Lung (tissue), 17 donors: ENCODE measurements at places on chromosomes 16 and 17. TPM values are rescaled to one million over a fixed set of nuclear protein-coding genes. Genes with fewer than 3 reads are reported as not detected.

TPSG1 gene
- total RNA-seq, result not detected

FBXW10 gene
- total RNA-seq, result 0.58 TPM

STAT5A gene
- 20.9 TPM for total RNA-seq

MARVELD3 gene
- total RNA-seq, result 9.3 TPM

HOXB3 gene
- total RNA-seq, result 21.1 TPM

SNN gene
- total RNA-seq, result 18.1 TPM

SMTNL2 gene
- 10.9 TPM for total RNA-seq

TCAP gene
- 1.3 TPM for total RNA-seq

KRT24 gene
- not detected for total RNA-seq

ERI2 gene
- total RNA-seq, result 29.7 TPM

UMOD gene
- total RNA-seq, result not detected

- DNase-seq, result no peak
- H3K36me3 ChIP-seq, result no peaks in the 10 kb centered on the region
- H3K4me3 ChIP-seq, result no peak overlapping the region
- H3K27ac ChIP-seq, result no peak overlapping the region
Measured at GRCh38 chr17:57559634-57560318, 185.3 kb downstream of the CCDC182 start.

- H3K36me3 ChIP-seq, result no peaks in the 10 kb centered on the region
- DNase-seq, result no peak
- H3K4me1 ChIP-seq, result peaks cover 11% of the 10 kb centered on the region
- H3K27me3 ChIP-seq, result no peaks in the 10 kb centered on the region
Measured at GRCh38 chr17:69578385-69578936, 164.0 kb downstream of the MAP2K6 start.

DNA sequence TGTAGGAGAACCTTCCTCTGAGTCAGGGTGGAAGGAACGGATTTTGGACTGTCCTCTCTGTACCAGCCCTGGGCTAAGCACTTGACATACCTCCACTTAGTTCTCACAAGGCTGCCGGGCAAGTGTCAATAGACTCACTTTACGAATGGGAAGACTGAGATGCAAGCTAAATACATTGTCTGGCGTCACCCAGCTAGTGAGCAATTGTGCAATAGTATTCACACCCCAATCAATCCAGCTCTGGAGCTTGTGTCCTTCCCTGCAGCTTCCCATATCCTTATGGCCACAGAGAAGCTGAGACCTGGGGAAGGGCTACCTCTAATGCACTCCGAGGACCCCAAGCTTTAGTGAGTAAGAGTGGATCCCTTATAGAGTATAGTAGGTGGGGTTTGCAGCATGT, 39.8 kb downstream of the SLC6A2 start:
- no peak overlapping the region for H3K4me3 ChIP-seq
- H3K27me3 ChIP-seq, result no peaks in the 10 kb centered on the region
- no peaks in the 10 kb centered on the region for H3K4me1 ChIP-seq
- no peak overlapping the region for H3K27ac ChIP-seq
- H3K36me3 ChIP-seq, result no peaks in the 10 kb centered on the region

GRCh38 chr17:6779411-6779810, 3.4 kb downstream of the FBXO39 start:
- H3K27me3 ChIP-seq, result peaks cover 15% of the 10 kb centered on the region
- H3K36me3 ChIP-seq, result no peaks in the 10 kb centered on the region
- no peaks in the 10 kb centered on the region for H3K4me1 ChIP-seq
- no peak overlapping the region for H3K4me3 ChIP-seq

- DNase-seq, result peak; percentile 14
- no peak overlapping the region for H3K27ac ChIP-seq
- no peaks in the 10 kb centered on the region for H3K4me1 ChIP-seq
- no peak overlapping the region for H3K4me3 ChIP-seq
Measured at GRCh38 chr17:28427371-28427770, 21.4 kb upstream of the SLC46A1 start.

DNA sequence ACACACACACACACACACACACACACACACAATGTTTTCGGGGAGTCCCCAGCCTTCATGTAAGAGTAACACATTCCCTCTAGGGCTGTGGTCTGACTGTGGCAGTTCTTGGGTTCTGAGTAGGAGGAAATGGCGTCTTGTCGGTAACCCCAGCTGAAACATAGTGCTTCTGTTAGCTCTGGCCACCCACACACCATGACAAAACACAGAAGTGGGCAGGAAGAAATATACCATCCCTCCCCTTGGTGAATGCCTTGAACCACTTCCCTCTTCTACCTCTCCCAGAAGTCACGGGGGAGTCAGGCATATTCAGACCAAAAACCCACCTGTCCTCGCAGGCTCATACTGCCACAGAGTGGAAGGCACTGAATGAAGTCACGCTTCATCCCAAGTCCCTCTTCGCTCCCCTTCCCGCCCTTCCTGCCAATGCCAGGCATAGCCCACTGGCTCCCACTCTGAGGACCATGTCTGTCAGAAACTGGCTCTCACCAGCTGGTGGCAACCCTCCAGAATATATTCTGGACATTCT, 11.5 kb downstream of the SLC35B1 start:
- H3K36me3 ChIP-seq, result peaks cover 14% of the 10 kb centered on the region
- DNase-seq, result no peak
- no peak overlapping the region for H3K4me3 ChIP-seq
- H3K27me3 ChIP-seq, result peaks cover 16% of the 10 kb centered on the region
- H3K4me1 ChIP-seq, result no peaks in the 10 kb centered on the region
- peak overlapping the region; percentile 24 for H3K27ac ChIP-seq

- no peak overlapping the region for H3K4me3 ChIP-seq
- H3K27me3 ChIP-seq, result no peaks in the 10 kb centered on the region
- peak overlapping the region; percentile 97 for H3K27ac ChIP-seq
- peaks cover 3% of the 10 kb centered on the region for H3K36me3 ChIP-seq
- H3K4me1 ChIP-seq, result peaks cover 41% of the 10 kb centered on the region
Measured at GRCh38 chr17:21289902-21290571, 5.5 kb downstream of the MAP2K3 start.

DNA sequence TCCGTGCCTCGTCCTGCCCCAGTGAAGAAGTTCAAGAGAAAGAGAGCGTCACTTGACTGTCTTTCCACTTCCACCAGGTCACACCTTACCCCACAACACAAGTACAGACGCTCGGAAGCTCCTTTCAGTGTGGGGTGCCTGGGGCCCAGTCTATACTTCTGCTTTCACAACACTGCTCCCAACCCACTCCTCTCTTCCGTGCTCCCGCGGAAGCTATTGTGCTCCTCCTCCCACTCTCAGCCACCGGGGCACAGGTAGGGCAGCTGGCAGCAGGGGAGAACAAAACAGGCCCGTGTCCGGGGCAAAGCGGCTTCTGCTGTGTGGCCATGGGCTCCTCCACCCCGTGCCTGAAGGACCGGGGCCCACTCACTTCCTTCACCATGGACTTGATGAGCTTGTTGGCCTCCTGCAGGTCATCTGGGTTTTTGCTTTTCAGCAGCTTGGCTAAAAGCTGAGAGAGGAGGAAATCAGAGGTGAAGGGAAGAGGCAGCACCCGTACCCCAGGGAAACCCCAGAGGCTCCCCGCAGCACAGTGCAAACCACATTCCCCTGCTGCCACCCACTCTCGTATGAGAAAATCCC, 18.9 kb downstream of the GGA3 start:
- no peak overlapping the region for H3K27ac ChIP-seq
- DNase-seq, result no peak
- no peak overlapping the region for H3K4me3 ChIP-seq
- no peaks in the 10 kb centered on the region for H3K27me3 ChIP-seq
- no peaks in the 10 kb centered on the region for H3K4me1 ChIP-seq

- no peak overlapping the region for H3K27ac ChIP-seq
- H3K36me3 ChIP-seq, result no peaks in the 10 kb centered on the region
- no peaks in the 10 kb centered on the region for H3K27me3 ChIP-seq
- H3K4me3 ChIP-seq, result no peak overlapping the region
- H3K4me1 ChIP-seq, result peaks cover 4% of the 10 kb centered on the region
Measured at GRCh38 chr17:66734186-66734943, 100.6 kb upstream of the CACNG5 start.

DNA sequence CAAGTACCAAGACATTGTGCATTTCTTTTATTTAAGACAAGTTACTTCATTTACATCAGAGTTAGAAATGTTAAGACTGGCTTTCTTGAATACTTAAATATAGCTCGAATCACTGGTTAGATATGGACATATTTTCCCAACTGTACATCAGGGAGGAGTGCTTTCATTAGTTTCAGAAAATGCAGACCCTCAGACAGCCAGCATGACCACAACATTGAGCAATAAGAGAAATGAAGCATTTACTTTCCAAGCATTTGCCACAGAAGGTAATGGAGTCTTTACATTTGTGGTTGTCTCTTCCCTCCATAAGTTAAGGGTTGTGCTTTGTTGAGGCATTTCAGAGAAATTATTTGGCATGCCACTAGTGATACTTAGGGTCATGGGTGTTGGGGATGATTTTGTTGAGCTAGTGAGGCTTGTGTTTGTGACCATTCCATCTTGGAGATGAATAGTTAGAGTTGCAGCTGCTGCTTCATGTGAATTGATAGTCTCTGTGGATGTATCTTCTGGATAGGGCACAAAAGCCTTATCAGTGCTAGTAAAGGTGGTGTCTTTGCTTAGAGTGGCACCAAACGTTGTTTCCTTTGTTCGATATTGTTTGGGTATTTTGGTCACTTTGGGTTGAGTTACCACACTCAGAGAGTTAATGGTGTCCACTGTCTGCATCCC, 2.1 kb downstream of the OMG start:
- H3K4me3 ChIP-seq, result no peak overlapping the region
- no peaks in the 10 kb centered on the region for H3K4me1 ChIP-seq
- DNase-seq, result no peak
- H3K27ac ChIP-seq, result no peak overlapping the region
- H3K36me3 ChIP-seq, result peaks cover 2% of the 10 kb centered on the region

DNA sequence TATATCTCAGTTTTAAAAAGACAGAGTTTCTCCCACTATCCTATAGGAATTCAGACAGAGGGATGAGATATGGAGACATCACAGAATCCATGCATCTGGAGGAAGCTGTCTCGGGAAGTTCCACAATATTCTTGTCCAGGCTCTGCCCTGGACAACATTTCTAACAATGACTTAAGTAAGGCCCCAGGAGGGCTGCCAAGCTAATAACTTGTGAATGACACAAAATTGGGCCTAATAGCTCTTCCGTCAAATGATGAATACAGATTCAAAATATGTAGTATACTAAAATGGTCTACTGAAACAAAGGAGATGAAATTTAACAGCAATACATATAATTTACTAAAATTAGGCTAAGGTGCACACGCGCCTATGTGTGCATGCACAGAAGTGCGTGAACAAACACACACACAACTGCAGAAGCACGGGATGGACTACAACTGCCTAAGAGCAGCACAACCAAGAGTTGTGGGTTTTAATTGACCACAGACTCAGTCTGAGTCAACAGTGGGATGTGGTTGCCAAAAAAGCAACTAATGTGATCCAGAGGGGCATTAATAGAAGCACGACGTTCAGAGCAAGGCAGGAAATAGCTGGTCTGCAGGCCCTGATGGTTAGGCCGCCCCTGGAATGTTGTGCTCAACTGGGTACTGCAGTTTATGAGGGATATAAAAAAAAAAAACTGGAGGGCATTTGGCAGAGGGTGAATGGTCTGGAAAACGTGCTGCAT, 26.3 kb upstream of the HS3ST2 start:
- no peak overlapping the region for H3K4me3 ChIP-seq
- no peaks in the 10 kb centered on the region for H3K4me1 ChIP-seq
- H3K36me3 ChIP-seq, result no peaks in the 10 kb centered on the region
- no peak overlapping the region for H3K27ac ChIP-seq

DNA sequence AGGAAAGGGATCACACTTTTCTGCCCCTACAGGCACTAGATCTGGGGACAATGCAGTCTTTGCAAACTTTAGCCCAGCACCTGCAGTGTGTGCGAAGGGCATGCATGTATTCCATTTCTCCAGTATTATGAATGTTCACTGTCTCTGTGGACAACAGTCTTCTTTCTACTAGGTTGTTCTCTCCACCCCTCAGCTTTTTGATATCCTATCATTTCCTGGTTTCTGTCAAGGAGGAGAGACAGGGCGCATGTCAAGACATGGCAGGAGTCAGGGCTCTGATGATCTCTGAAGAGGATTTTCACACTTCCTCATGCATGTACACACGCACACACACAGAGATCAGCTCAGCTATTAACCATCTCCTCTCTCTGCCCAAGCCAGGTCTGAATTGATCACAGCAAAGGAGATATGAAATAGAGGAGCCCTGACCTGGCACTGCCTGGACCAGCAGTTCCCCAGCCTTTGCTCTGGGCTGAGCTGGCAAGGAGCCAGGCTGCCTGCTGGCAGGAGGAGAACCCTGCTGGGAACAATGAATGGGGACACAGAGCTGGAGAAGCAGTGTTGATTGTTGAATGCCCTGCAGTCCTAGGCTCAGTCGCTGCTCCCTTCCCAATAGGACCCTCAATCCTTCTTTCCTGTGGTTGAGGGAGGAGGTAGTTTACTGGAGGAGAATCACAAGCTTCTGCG, 2.6 kb downstream of the GPR179 start:
- H3K4me1 ChIP-seq, result no peaks in the 10 kb centered on the region
- H3K4me3 ChIP-seq, result no peak overlapping the region

GRCh38 chr17:75473246-75473645, 16.8 kb downstream of the TMEM94 start:
- H3K4me1 ChIP-seq, result peaks cover 21% of the 10 kb centered on the region
- no peak for DNase-seq
- peaks cover 14% of the 10 kb centered on the region for H3K36me3 ChIP-seq
- no peak overlapping the region for H3K27ac ChIP-seq
- H3K27me3 ChIP-seq, result no peaks in the 10 kb centered on the region

GRCh38 chr16:52634104-52634503, 87.2 kb upstream of the TOX3 start:
- H3K4me3 ChIP-seq, result no peak overlapping the region
- peak; percentile 20 for DNase-seq
- no peaks in the 10 kb centered on the region for H3K36me3 ChIP-seq
- no peaks in the 10 kb centered on the region for H3K4me1 ChIP-seq
- H3K27ac ChIP-seq, result no peak overlapping the region

DNA sequence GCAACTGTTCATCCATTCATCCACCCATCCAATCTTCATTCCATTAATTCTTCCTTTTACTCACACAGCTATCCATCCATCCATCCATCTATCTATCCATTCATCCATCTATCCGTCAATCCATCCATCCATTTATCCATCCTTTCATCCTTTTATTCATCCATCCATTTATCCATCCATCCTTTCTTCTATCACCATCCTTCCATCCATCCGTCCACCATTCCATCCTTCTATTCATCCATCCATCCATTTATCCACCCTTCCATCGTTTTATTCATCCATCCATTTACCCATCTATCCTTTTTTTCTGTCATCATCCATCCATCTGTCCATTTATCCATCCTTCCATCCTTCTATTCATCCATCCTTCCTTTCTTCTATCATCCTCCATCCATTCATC, 73.0 kb upstream of the FOXF1 start:
- no peak overlapping the region for H3K4me3 ChIP-seq
- no peak overlapping the region for H3K27ac ChIP-seq
- no peaks in the 10 kb centered on the region for H3K36me3 ChIP-seq
- DNase-seq, result no peak
- H3K27me3 ChIP-seq, result peaks cover 35% of the 10 kb centered on the region

GRCh38 chr16:75733305-75734211, 7.3 kb upstream of the CPHXL start:
- no peak overlapping the region for H3K4me3 ChIP-seq
- DNase-seq, result peak; percentile 89
- no peaks in the 10 kb centered on the region for H3K27me3 ChIP-seq

GRCh38 chr17:44932096-44932786, 15.3 kb downstream of the KIF18B start:
- H3K27ac ChIP-seq, result no peak overlapping the region
- no peak overlapping the region for H3K4me3 ChIP-seq
- H3K27me3 ChIP-seq, result no peaks in the 10 kb centered on the region
- H3K4me1 ChIP-seq, result no peaks in the 10 kb centered on the region

- no peak overlapping the region for H3K4me3 ChIP-seq
- H3K27me3 ChIP-seq, result no peaks in the 10 kb centered on the region
- no peaks in the 10 kb centered on the region for H3K36me3 ChIP-seq
- H3K4me1 ChIP-seq, result peaks cover 8% of the 10 kb centered on the region
- peak; percentile 82 for DNase-seq
Measured at GRCh38 chr17:56597495-56597990, 4.0 kb downstream of the NOG start.
